Activated CD4-positive, alpha-beta T cell treated with anti-CD3 and anti-CD28 coated beads, Interleukin-2, amount 10 ng/mL, durations not matched to agents 7 days and 5 days (primary cell): ENCODE measurements at places on chromosomes 4 and X.

DNA sequence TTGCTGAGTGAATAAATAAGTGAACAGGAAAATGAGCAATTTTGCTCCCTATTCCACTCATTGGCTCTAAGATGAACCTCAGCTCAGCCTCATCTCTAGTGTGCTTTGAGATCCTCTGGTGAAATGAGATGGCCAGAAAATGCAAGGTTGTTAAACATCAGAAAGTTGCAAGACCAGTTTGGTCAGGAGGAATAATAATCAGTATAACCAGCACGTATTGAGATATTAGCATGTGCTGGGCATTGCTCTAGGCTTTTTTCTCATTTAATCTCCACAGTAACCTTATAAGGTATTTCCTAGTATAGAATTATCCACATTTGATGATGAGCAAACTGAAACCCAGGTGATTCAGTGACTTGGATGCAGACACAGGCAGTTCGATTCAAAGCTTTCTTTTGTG is 110.5 kb upstream of the PAK3 start:
- no peak for DNase-seq

DNA sequence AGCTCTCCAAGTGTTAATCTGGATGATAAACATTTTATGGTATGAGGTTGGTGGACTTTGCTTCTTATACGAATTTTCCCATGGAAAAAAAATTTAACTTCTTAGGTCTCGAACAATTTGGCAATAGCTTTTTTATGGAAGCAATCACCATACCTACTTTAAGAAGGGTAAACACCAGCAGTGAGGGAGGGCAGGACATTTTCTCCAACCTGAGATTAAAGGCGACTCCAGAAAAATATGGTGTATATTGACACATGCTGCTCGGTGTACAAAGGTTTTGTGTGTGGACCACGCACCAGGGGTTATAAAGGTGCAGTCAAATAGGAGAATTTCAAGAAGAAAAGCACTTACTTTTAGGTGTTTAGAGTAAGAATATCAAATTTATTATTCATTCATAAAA is 34.2 kb upstream of the SULT1E1 start:
- DNase-seq = no peak

DNA sequence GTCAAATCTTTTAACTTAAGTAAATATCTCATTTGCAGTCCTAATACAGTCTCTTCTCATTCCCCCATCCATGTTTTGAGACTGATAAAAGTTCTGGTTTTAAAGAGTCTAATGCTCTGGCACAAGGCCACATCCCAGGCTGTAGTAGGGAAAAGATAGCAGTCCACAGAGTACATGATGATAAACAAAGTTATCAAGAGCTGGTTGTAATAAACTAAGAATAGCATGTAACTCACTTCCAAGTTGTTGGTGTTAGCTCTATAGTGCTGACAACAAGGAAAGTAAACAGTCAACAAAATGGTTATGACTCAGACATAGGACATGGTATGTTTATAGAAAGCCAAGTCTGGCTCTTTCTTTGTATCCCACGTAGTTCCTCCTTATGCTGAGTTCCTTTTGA is 21.8 kb upstream of the AREG start:
- no peak for DNase-seq

DNA sequence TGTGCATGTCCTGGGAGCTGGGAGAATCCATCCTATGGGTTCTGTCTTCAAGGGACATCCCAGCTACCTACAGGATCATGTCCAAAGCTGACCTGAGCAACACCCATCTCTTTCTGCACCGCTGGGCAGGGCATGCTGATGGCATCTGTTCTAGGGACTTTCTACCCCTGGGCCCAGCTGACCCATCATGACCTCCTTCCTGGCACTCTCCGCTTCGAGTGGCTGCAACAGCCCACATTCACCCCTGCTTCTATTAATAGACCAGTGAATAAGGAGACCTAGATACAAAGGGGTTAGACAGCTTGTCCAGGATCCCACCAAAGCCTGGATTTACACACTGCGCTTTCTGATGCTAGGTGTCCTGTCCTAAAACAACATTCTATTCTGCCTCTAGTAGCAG is 44.6 kb upstream of the GPR173 start:
- DNase-seq = no peak

GRCh38 chr4:135724421-135724820 is 1522.8 kb upstream of the PABPC4L start:
- DNase-seq = no peak

DNA sequence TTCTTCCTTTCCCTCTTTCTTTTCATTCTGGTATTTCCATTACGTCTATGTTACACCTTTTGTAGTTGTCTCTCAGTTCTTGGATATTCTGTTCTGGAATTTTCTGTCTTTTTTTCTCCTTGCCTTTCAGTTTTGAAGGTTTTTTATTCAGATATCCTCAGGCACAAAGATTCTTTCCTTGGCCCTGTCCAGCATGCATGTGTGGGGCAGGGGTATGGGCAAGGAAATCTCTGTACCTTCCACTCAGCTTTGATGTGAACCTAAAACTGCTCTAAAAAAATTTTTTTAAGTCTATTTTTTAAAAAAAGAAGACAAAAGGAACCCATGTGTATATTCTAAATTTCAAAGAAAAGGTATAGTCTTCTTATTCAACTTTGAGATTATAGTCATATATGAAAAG is 180.5 kb downstream of the SOWAHB start:
- DNase-seq = no peak

DNA sequence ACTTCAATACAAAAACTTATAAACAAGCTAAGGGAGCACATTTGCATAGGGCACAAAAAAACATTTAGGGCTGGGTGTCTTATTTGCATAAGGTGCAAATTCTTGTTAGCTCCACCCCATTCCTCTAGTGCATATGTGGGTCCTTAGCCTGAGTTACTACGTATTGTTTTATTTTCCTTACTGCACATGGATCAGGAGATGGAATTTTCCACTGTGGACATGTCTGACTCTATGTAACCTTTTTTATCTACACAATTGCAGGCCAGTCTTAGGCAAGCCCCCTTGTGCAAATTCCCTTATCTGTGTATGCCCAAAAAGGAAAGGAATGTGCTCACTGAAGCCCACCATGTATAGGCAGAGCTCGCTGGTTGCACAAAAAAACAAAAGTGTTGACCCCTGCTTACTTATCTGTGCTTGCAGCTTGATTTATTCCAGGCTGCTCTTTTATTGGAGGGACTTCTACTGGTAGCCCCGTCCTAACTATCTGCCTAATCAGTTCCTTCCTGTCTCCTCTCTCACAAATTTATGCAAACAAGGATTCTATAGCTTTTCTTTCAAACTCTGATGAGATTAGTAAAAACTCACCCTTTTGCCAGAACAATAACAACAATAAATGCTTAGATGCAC is 359.0 kb upstream of the MAGEB16 start:
- no peak for DNase-seq

GRCh38 chrX:104987063-104987462 is 233.4 kb downstream of the TEX13A start:
- no peak for DNase-seq

DNA sequence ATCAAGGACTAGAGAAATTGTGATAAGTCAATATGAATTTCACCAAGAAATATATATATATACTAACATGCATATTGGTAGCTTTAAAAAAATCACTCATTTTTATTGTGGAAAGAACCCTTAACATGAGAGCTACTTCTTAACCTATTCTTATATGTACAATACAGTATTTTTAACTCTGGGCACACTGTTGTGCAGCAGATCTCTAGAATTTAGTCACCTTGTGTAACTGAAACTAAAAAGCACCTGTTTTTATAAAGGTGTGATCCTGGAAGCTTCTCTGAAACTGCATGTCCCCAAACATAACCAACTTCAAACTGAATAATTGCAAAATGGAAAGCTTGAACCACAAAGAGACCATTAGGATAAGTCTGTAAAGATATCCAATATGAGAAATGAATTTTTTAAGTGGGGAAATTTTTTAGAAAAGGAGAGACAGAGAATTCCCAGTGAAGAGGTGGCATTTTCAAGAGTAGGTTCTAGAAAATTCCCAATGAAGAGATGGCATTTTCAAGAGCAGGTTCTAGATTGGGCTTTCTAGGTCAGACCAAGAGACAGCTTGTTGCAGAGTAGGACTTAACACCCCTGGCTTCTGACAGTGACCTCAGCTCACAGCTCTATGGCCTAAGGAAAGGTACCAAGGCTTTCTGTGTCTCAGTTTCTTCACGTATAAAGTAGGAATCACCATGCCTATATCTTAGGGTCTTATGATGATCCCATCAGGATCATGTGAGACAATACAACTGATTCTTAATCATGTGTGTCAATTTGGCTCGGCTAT is 22.0 kb upstream of the PPARGC1A start:
- no peak for DNase-seq

- no peak for DNase-seq
Observed at GRCh38 chr4:174265916-174266315, 17.6 kb downstream of the FBXO8 start.

DNA sequence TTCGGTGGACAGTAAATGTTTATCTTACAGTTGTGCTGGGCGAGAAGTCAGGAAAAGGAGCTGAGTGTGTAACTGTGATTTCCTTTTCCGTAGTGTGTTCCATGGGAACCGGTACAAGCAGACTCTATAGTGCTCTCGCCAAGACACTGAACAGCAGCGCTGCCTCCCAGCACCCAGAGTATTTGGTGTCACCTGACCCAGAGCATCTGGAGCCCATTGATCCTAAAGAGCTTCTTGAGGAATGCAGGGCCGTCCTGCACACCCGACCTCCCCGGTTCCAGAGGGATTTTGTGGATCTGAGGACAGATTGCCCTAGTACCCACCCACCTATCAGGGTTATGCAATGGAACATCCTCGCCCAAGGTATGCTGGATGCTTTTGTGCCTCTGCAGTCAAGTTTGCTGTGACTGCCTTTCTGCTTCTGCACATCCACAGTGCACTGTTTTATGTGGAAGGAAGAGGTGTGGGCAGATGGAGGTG is 27.4 kb downstream of the NOCT start:
- DNase-seq = no peak

DNA sequence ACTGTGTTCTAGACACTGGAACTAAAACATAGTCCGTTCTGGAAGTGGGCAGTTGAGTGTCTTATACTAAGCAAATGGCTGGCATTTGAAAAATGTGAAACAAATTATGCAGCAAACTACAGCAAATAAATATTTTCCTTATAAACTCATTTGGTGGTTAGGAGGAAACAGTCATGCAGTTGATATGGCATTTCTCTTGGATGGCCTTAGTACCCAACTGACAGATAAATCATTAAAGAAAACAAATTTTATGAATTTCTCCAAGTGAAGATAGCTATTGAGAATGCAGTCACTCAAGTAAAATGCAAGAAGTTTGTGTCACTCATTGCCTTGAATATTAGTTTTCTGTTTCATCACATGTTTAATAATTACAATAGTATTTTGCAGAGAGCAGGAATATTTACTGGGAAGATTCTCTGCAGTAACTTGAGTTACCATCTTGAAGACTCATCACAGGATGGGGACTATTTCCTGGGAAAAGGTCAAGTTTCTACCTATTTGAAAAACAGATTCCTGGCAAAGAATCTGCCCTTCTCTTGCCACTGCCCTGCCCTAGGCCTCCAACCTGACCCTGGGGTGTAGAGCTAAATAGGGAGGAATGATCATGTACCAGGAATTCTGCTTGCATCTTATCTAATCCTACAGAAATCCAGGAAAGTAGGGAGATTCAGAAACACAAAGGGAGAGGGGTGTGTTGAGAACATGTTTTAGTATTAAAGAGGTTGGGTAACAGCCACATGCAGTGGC is 105.9 kb downstream of the SH3RF1 start:
- DNase-seq = no peak

DNA sequence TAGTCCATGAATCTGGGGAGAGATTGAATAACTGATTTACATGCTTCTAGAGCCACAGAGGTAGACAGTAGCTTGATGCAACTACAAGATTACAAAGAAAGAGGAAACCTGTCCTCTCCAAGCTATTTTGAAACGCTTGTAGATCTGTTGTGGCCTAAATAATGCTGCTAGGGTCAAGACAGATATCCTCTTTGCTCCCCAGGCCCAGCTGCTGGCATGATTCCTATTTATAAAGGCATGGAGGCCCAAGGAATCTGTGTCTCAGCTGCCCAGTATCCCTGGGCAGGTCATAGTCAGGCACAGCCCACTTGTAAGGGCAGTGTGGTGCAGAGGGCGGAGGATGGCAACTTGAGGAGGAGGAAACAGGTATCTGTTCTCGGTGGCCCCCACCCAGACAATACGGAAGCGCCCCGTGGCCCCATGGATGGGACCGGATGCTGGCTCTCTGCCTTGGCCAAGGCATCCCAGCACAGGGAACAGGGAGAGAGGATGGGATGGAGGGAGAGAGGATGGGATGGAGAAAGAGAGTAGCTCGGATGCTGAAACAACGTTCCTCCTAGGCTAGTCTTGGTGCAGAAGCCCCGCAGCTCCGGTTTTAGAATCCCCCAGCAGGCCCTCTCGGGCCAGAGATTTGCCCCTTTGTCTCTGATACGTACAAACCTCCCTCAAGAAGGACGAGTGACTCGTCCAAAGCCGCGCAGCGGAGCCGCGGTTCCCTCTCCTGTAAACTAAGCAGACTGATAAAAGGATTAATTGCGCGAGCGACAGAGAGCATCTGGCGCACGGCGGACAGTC is 767 bp upstream of the SMIM20 start:
- peak; percentile 26 for DNase-seq

GRCh38 chrX:44439242-44439794 is 95.8 kb upstream of the EFHC2 start:
- no peak for DNase-seq

DNA sequence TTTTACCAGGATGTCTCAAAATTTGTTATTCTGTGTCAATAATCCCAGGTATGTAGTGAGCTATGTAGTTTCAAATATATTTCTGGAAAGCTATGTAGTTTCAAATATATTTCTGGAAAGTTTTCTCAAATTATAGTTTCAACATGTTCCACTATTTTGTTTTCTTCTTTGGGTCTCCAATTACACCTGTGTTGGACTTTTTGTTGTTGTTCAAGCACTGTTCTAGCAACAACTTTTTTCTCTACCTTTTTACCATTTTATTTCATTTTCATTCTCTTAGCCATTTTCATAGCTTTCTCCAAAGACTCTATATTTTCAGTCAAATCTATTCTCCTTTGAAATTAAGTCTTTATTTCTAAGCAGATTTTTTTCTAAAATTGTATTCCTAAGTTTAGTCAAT is 88.4 kb downstream of the LCORL start:
- DNase-seq = no peak

- no peak for DNase-seq
Observed at GRCh38 chrX:100445593-100445992, 35.5 kb upstream of the PCDH19 start.

- no peak for DNase-seq
Observed at GRCh38 chr4:175790083-175790482, 22.0 kb downstream of the GPM6A start.

DNA sequence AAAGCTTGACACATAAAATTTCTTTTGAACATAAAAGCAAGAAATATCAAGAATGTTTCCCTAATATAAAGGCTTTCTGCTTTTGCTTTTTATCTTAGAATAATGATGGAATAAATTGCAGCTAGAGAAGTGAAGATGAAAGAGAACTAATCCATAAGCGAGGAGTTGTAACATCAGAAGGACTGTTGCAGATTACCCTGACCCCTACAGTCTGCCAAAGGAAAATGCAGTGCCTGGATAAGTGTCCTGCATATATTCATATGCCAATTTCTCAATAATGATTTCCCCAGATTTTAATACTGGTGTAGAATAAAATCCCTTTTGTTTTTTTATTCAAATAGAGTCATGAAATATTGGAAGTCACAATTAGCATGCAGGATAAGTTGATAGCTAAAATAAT is 115.9 kb downstream of the MAGEC2 start:
- no peak for DNase-seq

- DNase-seq = no peak
Observed at GRCh38 chr4:82779032-82779431, 19.6 kb downstream of the SCD5 start.

GRCh38 chr4:40890764-40891163 is 141.0 kb downstream of the NSUN7 start:
- no peak for DNase-seq

GRCh38 chr4:123675567-123675966 is 279.0 kb downstream of the SPRY1 start:
- DNase-seq = no peak
